ENCODE measurements at places on chromosomes 12 and 14.

DNA sequence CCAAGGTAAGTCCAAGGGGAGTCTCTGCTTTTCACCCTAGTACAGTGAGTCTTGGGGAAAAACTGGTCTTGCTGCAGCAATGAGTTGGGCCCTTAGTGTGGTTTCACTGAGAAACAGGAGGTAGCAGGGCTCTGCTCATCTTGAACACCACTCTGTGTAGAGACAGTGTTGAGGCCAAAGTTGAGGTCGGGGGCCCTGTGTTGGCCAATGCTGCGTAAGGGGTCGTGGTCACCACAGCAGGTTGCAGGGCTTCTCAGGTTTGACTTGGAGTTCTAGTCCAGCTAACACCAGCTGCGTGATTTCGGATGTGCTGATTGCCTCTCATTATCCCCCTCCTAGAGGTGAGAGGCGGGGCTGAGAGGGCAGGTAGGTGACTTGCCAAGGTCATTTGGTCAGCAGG lies 807.5 kb downstream of the VRK1 start:
- no peak for DNase-seq

DNA sequence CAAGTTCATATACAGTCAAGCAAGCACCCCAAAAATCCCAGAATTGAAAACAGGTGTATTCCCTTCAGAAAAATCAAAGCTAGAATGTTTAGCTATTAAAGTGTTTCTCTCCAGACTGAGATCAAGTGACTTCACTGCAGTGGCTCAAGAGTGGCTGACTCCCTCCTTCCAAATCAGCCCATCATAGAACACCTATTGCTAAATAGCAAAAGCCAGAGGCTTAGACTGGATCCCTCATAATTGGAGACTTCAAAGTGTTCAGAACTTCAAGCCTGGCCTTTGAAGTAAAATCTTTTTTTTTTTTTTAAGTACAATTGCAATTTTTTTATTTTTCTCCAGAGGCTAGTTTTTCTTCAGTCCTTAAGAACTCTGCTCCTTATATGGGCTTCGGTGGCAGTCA lies 50.0 kb upstream of the CERS5 start:
- DNase-seq = no peak

GRCh38 chr14:71105177-71105576 lies 197.9 kb downstream of the PCNX1 start:
- DNase-seq = no peak

DNA sequence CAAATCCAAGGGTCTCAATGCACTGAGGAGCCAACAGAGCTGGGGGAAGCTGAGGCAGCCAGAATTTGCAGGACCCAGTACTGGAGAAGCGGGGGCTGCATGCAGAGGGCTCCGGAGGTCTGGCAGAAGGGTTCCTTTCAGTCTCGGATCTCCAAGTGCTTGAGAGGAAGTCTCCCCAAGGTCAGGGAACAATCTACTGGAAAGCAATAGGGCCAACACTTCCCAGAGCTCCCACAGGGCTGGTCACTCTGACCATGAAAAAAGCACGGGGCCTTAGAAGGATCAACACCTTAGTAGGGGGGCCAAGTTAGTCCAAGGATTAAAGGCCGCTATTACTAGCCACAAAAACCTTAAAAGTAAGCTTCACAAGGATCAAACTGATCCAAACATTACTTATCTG lies 31.7 kb downstream of the SPPL3 start:
- DNase-seq = no peak

- DNase-seq = no peak
Observed at GRCh38 chr12:24226745-24227350, 277.4 kb upstream of the SOX5 start.

GRCh38 chr12:54303640-54304039 lies 2.8 kb upstream of the NFE2 start:
- DNase-seq = no peak

GRCh38 chr12:10065241-10065640 lies 33.5 kb downstream of the CLEC1A start:
- DNase-seq = no peak

All from NCI-H2227 treated with DMSO at 0.1 percent for 48 hours (cell line).